SK-N-DZ (cell line): ENCODE measurements at places on chromosomes 1 and 21.
A peak's percentile ranks its signal among the peaks of the same experiment; 100 is the strongest.

- peak; percentile 72 for DNase-seq
These were observed 504 bp downstream of the PHTF1 start for GRCh38 chr1:113758631-113759332.

DNA sequence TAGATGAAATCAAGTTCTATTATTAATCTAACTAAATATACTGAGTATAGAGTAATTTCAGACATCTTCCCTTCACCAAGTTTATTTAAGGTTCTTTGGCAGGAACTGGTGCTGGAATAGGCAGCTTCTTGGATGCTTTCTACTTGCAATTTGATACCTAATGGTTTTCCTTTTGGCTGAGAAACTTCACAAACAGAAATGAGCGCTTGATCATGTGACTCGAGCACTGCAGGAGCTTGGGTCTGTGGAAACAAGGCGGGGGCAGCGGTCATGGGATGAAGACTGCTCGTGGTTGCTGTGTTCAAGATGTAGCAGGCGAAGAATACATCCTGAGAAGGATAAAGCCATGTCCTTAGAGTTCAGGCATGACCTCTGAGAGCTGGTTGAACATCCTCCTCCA, 136.8 kb downstream of the PTPRC start:
- no peak for DNase-seq

DNA sequence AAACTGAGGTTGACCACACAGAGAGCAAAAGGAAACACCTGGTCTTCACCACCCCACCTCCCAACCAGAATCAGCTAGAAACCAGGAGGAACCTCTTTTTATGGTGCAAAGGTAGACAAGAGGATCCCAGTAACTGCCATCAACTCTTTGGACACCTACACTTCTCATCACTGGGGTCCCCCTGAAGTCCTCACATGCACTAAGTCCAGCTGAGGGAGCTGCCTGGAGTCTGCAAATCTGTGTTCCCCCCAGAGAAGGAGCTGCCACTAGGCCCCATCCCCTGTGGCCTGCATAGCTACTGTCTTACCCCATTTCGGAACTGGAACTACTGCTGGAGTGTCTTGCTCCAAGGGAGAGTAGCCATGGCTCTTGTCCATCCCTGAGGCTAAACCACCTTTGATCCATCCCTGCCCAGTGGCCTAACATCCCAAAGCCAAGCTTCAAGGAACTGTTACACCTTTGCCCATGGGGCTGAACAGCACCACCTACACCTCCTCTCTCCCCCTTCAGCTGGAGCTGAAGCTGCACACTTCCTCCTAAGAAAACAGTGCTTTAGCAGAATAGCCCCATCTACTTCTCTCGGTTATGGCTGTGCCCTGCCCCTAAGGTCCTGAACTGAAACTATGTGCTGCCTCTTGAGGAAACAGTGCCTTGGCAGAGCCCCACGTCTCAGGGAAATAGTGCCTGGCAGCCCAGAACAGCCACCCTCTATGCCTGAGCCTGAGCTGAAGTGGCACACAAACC, 85.4 kb upstream of the CD53 start:
- DNase-seq: no peak

DNA sequence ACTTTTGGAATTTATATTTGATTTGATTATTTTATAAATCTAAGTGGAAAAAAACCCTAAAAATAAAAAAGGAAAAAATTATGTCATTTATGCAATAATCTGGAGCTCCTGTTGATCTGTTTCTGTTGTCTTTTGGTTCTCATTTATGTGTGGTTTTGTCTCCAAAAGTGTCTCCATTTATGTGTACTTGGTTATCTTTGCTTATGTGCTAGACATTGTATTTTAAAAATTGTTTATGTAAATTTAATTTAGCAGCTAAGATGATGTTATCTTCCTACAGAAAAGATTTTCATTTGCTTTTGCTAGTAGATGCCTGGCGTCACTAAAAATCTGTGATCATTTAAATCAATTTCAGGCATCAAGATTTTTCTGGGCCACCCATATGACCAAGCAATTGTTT, 95.7 kb downstream of the OSBPL9 start:
- no peak for DNase-seq

- DNase-seq: peak; percentile 71
These were observed 562 bp downstream of the MAP7D1 start for GRCh38 chr1:36156329-36157114.

- no peak for DNase-seq
These were observed 99.7 kb upstream of the WLS start for GRCh38 chr1:68332041-68332440.

DNA sequence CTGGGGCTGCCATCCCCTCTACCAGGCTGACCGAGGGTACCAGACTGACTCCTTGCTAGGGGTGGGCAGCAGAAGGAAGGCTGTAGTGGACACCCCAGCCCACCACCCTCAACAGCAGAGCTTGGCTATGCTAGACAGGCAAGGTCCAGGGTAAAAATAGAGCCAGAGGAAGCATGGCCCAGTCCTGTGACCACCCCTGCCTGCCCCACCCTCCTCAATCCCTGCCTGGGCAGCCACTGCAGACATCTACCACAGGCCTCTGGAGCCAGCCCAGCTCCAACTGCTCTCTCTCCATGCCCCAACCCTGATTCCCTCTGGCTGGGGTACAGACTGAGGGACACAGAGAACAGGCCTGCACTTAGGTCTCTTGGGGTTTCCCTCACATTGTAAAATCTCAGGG, 1.7 kb downstream of the S100A1 start:
- DNase-seq: no peak

DNA sequence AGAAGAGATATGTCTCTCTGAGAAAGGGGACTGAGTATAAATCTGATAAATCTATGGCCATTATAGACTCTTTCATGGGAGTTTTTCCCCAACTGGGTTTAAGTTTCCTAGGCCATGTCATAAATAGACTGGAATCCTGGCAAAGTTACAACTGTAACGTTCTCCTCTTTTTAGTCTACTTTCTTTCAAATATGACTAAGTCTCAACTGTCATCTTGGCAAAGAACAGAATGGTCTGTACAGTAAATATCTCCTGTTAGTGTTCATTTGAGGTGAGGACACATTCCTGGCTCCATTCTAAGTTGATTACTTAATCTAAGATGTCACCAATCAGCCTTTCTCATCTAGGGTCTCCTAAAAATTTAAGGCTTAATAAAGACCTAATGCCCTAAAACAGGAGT, 300.5 kb downstream of the BRINP2 start:
- DNase-seq: no peak
